ENCODE measurements at places on chromosomes 2 and 18. TPM values are rescaled to one million over a fixed set of nuclear protein-coding genes. Genes with fewer than 3 reads are reported as not detected.
A peak's percentile ranks its signal among the peaks of the same experiment; 100 is the strongest.

GRCh38 chr2:17550907-17551306, 10.4 kb downstream of the VSNL1 start:
- H3K27ac ChIP-seq: no peak overlapping the region
- no peak overlapping the region for H3K4me3 ChIP-seq
- no peak for DNase-seq
- no peaks in the 10 kb centered on the region for H3K36me3 ChIP-seq
- H3K4me1 ChIP-seq: no peaks in the 10 kb centered on the region
- no peaks in the 10 kb centered on the region for H3K27me3 ChIP-seq

DNA sequence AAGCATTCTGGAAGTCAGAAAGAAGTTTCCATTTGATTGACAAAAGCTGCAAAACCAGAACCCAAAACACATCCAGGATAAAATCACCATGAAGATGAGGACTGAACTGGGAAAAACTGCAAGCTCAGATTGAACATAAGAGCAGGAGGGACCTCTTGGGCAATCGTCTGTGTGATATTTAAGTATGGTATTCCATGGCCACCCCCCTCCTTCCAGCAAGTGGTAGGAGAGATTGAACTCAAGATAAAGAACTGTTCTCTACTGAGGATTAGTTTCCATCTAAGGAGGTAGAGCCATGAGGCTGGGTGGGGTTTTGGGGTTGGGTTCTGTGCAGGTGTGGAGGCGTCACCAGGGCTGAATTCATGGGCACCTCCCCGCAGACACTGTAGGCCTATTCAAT, 251.1 kb downstream of the NCKAP5 start:
- DNase-seq: no peak
- no peak overlapping the region for H3K4me3 ChIP-seq
- H3K4me1 ChIP-seq: peaks cover 3% of the 10 kb centered on the region
- H3K27ac ChIP-seq: no peak overlapping the region
- no peaks in the 10 kb centered on the region for H3K27me3 ChIP-seq

ASPRV1 gene
- total RNA-seq: 0.23 TPM

DNA sequence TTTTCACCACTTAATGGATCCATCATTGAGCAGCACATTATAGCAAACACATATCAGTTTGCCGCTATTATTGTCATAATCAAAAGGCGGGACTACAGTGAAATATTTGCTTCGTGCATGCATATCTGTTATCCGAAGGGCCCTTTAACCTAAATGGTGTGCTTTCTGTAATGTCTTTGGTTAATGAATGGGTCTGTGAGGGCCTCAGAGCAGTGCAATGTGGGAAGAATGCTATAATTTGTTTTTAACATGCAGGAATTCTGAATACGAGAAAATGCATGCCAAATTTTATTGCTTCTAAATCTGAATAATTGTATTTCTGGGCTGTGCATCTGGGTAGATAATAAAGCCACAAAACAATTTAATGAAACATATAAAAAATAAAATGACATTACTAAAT, 32.8 kb upstream of the CELF4 start:
- no peaks in the 10 kb centered on the region for H3K4me1 ChIP-seq
- no peaks in the 10 kb centered on the region for H3K36me3 ChIP-seq
- DNase-seq: no peak
- no peaks in the 10 kb centered on the region for H3K27me3 ChIP-seq
- H3K4me3 ChIP-seq: no peak overlapping the region
- H3K27ac ChIP-seq: no peak overlapping the region

TRPM8 gene
- not detected for total RNA-seq

GRCh38 chr18:28032177-28032576, 144.8 kb downstream of the CDH2 start:
- no peak overlapping the region for H3K27ac ChIP-seq
- no peak for DNase-seq
- H3K4me1 ChIP-seq: peaks cover 14% of the 10 kb centered on the region

DNA sequence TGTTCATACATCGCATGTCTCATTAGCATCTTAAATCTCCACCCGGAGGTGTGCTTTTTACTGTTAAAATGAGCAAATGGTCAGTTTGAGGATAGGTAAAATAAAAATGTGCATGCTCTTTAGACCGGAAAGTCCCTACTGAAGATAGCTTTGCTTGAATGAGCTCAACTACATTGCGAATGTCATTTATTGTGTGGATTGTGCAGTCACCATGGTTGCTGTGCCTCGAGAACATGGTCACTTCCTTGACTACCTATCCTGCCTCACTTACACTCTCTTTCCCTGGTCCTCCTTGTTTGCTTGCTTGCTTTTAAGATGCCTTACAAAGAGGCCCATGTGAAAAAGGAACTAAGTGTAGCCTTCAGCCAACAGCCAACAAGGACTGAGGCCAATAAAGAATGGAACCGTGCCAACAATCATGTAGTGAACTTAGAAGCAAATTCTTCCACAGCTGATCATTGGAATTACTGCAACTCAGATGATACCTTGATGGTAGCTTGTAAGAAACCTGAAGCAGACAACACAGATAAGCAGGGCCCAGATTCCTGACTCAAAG, 72.2 kb upstream of the BARD1 start:
- H3K36me3 ChIP-seq: peaks cover 6% of the 10 kb centered on the region
- no peaks in the 10 kb centered on the region for H3K27me3 ChIP-seq
- H3K27ac ChIP-seq: no peak overlapping the region

- H3K4me3 ChIP-seq: no peak overlapping the region
- no peaks in the 10 kb centered on the region for H3K27me3 ChIP-seq
- H3K4me1 ChIP-seq: peaks cover 50% of the 10 kb centered on the region
- no peak overlapping the region for H3K27ac ChIP-seq
- no peak for DNase-seq
Observed at GRCh38 chr2:10410001-10410822, 37.9 kb downstream of the ODC1 start.

- H3K27me3 ChIP-seq: no peaks in the 10 kb centered on the region
- peaks cover 11% of the 10 kb centered on the region for H3K4me1 ChIP-seq
- no peak for DNase-seq
- H3K27ac ChIP-seq: no peak overlapping the region
Observed at GRCh38 chr18:79173742-79174141, 104.5 kb downstream of the ATP9B start.

FAM117B gene
- 2.4 TPM for total RNA-seq

- no peak for DNase-seq
- no peak overlapping the region for H3K4me3 ChIP-seq
- no peak overlapping the region for H3K27ac ChIP-seq
- peaks cover 64% of the 10 kb centered on the region for H3K27me3 ChIP-seq
- H3K36me3 ChIP-seq: peaks cover 4% of the 10 kb centered on the region
Observed at GRCh38 chr18:47724186-47724975, 206.1 kb downstream of the SMAD2 start.

DNA sequence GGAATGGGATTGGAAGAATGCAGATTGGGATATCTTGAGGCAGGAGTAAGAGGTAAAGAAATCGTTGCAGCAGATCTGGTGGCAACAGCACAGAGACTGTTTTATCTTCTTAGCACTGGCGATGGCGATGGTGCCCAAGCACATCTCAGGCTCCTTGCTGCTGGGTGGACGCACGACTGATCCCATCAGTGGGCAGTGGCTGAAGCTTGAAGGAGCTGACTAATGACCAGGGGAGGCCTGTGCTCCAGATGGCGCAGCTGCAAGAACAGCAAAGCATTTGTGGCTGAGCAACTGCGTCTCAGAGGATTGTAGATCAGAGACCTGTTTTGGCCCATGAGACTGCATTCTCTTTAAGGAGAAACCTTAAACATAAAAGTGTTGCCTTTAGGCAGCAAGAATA, 54.6 kb downstream of the GALR1 start:
- no peaks in the 10 kb centered on the region for H3K4me1 ChIP-seq
- peaks cover 25% of the 10 kb centered on the region for H3K27me3 ChIP-seq
- H3K4me3 ChIP-seq: no peak overlapping the region
- no peak for DNase-seq
- no peak overlapping the region for H3K27ac ChIP-seq

DNA sequence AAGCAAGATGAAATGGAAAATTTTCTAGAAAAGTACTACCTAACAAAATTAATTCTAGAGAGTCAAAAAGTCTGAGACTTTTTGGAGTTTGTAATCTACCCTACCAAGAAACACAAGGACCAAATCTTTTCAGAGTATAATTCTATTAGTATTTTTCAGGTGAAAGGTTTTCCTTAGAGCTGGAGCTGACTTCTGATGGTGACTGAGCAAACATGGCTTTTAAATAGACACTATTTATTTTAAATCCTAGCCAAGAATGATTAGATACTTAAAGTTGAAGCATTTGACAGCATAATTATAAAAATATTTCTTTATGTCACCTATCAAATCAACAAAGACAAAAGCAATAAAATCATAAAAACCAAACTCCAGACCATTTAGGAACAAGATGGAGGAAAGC, 26.6 kb downstream of the ZC3H6 start:
- DNase-seq: no peak
- H3K36me3 ChIP-seq: peaks cover 13% of the 10 kb centered on the region
- no peaks in the 10 kb centered on the region for H3K27me3 ChIP-seq
- H3K27ac ChIP-seq: no peak overlapping the region

COLEC12 gene
- total RNA-seq: not detected

- peak; percentile 30 for DNase-seq
- no peak overlapping the region for H3K27ac ChIP-seq
- peaks cover 22% of the 10 kb centered on the region for H3K36me3 ChIP-seq
- H3K4me1 ChIP-seq: no peaks in the 10 kb centered on the region
- no peak overlapping the region for H3K4me3 ChIP-seq
Observed at GRCh38 chr2:38554973-38555595, 47.6 kb downstream of the HNRNPLL start.

GRCh38 chr2:163341426-163341825, 394.4 kb downstream of the FIGN start:
- H3K4me3 ChIP-seq: no peak overlapping the region
- peaks cover 13% of the 10 kb centered on the region for H3K4me1 ChIP-seq
- peak overlapping the region; percentile 80 for H3K27ac ChIP-seq
- H3K27me3 ChIP-seq: no peaks in the 10 kb centered on the region

GRCh38 chr18:53797998-53798495, 426.4 kb downstream of the MBD2 start:
- no peaks in the 10 kb centered on the region for H3K36me3 ChIP-seq
- no peak for DNase-seq
- peaks cover 20% of the 10 kb centered on the region for H3K4me1 ChIP-seq
- no peak overlapping the region for H3K27ac ChIP-seq
- H3K27me3 ChIP-seq: no peaks in the 10 kb centered on the region

ALPG gene
- total RNA-seq: not detected

EFR3B gene
- 0.09 TPM for total RNA-seq

STPG4 gene
- 0.83 TPM for total RNA-seq

GRCh38 chr2:142188562-142188961, 57.7 kb upstream of the LRP1B start:
- DNase-seq: no peak
- no peak overlapping the region for H3K27ac ChIP-seq
- no peak overlapping the region for H3K4me3 ChIP-seq
- H3K27me3 ChIP-seq: no peaks in the 10 kb centered on the region

DNA sequence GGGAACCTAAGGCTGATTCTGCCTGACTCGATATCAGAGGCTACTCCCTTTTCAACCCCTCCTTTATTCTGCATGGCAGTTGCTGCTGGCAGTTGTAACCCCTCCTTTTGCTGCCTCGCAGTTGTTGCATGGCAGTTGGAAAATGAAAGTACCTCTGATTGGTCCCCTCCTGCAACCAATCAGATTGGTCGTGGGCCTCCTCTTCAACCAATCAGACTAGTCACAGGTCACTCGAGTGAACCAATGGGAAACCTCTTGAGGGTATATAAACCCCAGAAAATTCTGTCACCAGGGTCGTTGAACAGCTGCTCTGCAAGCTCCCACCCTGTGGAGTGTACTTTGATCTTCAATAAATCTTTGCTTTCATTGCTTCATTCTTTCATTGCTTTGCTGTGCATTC, 294.3 kb upstream of the SLC8A1 start:
- H3K4me3 ChIP-seq: no peak overlapping the region
- no peaks in the 10 kb centered on the region for H3K4me1 ChIP-seq
- no peak overlapping the region for H3K27ac ChIP-seq
- H3K36me3 ChIP-seq: no peaks in the 10 kb centered on the region
- no peaks in the 10 kb centered on the region for H3K27me3 ChIP-seq

GRCh38 chr18:9941103-9941502, 27.3 kb downstream of the VAPA start:
- no peaks in the 10 kb centered on the region for H3K27me3 ChIP-seq
- no peak overlapping the region for H3K27ac ChIP-seq
- H3K4me3 ChIP-seq: no peak overlapping the region
- peaks cover 83% of the 10 kb centered on the region for H3K36me3 ChIP-seq
- H3K4me1 ChIP-seq: no peaks in the 10 kb centered on the region

GRCh38 chr18:43420950-43421349, 143.7 kb upstream of the SYT4 start:
- DNase-seq: peak; percentile 10
- H3K4me3 ChIP-seq: no peak overlapping the region
- H3K27ac ChIP-seq: no peak overlapping the region
- H3K27me3 ChIP-seq: peaks cover 43% of the 10 kb centered on the region

RIF1 gene
- total RNA-seq: 47.3 TPM

DNA sequence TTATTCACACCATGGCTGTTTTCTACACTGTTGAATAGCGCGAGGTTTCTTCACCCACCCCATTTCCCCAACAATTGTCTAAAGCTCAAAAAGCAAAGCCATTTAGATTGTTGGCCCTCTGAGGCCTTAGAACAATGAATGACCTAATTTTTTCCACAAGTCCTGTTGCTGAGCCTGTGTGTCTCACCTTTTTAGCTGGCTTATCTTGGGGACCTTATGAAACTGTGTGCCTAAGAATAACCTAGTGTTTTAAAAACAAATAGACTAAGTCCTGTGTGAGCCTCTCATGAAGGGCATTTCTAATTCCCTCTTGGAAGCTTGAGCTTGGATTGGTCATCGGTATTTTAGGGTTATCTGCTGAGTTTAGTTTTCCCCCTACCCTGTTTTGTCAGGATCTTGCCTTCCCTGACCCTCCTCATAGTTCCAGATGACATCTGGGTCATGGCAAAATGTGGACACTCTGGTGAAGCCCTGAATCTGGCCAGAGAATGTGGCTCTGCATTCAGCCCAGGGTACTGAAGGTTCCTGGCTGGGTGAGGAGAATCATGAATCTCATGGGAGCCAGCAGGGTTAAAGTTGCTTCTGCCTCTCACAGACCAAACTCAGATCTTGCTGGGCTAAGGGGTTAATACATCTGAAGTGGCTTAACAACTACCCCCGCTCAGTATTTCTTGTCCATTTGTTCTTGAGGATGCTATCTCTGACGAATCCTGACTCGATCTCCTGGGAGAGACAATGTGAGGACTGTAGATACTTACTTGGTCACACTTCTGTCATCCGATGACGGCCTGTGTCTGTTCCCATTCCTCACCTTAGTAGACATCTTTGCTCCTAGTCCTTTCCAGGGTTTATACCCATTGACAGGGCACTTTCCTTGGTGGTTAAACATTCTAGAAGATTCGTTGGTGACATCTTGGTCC, 104.2 kb upstream of the MAP4K3 start:
- H3K27me3 ChIP-seq: no peaks in the 10 kb centered on the region
- H3K27ac ChIP-seq: no peak overlapping the region
- no peak overlapping the region for H3K4me3 ChIP-seq
- no peak for DNase-seq
- H3K36me3 ChIP-seq: no peaks in the 10 kb centered on the region

DNA sequence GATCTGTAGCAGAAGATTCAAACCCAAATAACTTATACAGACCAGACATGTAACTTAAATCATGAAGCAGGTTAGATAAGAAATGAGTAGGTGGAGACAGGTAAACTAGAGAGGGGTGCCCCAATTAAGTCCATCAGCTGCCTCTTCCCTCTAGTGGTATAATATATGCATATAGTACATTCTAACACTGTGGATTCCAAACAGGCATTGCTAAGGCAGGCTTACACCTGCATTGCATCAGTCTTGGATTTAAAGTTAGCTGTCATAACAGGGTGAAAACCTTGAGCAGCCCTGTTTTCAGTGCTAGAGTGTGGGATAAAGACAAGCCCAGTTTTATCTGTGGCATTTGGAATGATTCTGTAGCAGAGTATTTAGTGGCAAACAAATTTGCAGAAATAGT, 63.4 kb downstream of the NYAP2 start:
- no peaks in the 10 kb centered on the region for H3K36me3 ChIP-seq
- H3K27me3 ChIP-seq: no peaks in the 10 kb centered on the region
- H3K4me3 ChIP-seq: no peak overlapping the region
- H3K4me1 ChIP-seq: peaks cover 18% of the 10 kb centered on the region
- H3K27ac ChIP-seq: peak overlapping the region; percentile 8

All from MCF 10A (cell line).